ENCODE measurements at places on chromosomes 2 and 18. TPM values are rescaled to one million over a fixed set of nuclear protein-coding genes. Genes with fewer than 3 reads are reported as not detected.

GRCh38 chr2:66445925-66446871 lies 11.3 kb downstream of the MEIS1 start:
- DNase-seq = peak; percentile 45

DNA sequence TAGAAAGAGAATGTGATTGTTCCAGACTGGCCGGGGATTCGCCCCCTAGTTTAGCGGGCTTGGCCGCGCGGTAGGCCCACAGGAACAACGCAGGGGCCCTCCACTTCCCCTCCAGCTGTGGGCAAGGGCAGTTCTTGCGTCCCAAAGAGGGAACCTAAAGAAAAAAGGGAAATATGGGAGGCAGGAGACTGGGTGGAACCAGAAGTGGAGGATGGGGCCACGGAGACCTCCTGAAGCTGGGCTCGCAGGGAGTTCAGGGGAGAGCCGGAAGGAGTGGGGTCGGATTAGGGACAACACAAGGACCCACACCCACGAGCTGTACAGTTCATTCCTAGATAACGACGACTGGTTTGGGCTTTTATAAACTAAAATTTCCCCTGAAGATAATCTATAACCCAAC lies 18.2 kb downstream of the GNLY start:
- no peak for DNase-seq

GRCh38 chr2:218002845-218003180 lies at the start of gene TNS1:
TSS of gene TNS1 (minus strand) at chr2:218002995. CDS start at chr2:218002872, 123 bp downstream.
- DNase-seq = no peak

GRCh38 chr2:229088517-229088913 lies 182.6 kb downstream of the PID1 start:
- DNase-seq = no peak

Gene EN1
- not detected for polyA plus RNA-seq

- peak; percentile 31 for DNase-seq
These were observed 42.5 kb downstream of the COPS8 start for GRCh38 chr2:237128026-237128703.

- peak; percentile 65 for DNase-seq
These were observed 68.4 kb downstream of the MCFD2 start for GRCh38 chr2:46847185-46847710.

GRCh38 chr18:57814555-57814954 lies 11.4 kb upstream of the ATP8B1 start:
- no peak for DNase-seq

- DNase-seq = no peak
These were observed 215.6 kb downstream of the HAUS1 start for GRCh38 chr18:46319783-46320182.

Gene AMER3
- polyA plus RNA-seq = 0.01 TPM

Gene ANKAR
- polyA plus RNA-seq = 6.2 TPM

Gene ABCB11
- polyA plus RNA-seq = 0.01 TPM

DNA sequence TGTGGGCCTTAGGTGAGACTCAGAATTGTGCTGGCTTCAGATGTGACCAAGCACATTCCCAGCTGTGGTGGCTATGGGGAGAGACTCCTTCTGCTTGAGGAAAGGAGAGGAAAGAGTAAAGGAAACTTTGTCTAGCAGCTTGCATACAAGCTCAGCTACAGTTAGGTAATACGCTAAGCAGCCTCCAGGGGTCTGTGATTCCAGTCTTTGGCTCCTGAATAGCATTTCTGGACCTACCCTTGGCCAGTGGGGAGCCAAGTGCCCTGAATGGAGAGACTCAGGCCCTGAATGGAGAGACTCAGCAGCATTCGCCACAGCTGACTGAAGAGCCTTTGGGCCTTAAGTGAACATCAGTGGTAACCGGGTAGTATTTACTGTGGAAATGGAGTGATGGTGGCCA lies 227.4 kb upstream of the CDH7 start:
- DNase-seq = no peak

DNA sequence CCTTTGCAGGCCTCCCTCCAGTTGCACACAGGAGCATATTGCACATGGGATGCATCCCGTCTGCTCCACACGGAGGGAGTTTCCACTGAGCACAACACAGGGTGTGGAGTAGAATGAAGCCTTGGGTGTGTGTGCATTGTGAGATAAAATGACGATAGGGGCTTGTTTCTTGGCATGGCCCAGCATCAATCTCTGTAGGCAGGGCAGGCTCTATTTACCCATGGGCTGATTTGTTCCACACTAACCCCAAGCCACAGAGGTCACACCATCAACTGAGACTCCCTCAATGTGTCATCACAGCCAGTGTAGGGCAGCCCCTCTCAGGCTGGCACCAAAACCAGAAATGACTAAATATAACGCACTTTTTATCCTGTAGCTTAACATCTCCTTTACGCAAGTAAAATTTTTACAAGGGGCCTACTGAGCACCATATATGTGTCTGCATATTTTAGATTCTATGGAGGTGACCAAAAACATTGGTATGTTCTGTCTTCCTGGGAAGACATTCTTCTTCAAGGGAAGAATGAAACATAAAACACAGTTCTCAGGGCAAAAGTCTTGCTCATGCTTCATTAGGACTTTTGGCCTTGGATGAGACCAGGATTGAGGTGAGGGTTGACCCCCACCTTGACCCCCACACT lies 2.7 kb upstream of the GKN1 start:
- DNase-seq = no peak

Gene IL1R1
- 37.2 TPM for polyA plus RNA-seq

DNA sequence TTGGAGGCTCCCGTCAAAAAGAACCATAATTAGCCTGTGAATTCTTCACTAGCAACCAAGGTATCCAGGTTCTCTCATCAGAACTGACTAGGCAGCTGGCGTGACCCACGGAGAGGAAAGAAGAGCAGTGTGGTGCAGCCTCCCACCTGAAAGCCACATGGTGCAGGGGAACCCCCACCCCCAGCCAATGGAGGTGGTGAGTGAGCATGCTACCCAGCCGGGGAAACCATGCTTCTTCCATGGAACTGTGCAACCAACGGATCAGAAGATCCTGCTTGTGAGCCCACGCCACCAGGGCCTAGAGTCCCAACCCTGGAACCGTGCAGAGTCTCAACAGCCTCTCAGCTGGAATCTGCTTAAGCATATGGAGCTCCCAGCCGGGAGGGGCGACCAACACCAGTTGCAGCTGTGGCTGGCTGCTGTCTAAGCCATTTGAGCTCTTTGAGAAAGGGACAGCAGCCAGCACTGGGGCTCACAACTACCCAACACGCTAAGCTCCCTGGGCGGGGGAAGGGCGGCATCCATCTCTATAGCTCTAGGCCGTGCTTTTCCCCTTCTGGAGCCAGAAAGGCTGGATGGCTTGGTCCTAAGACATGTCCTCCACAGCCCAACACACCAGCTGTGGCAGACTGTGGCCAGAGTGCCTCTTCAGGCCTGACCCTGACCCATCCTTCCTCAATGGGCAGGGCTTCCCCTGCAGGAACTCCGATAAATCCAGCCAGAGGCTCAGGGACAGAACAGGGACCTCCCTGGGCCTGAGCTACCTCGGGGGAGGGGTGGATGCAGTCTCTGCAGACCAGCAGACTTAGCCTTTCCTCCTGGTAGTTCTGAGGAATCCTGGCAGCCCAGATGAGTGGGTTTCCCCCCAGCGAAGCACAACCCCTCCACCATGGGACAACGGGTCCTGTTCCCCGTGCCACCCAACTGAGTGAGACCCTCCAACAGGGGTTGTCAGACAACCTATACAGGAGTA lies 151.4 kb upstream of the NXPH2 start:
- no peak for DNase-seq

DNA sequence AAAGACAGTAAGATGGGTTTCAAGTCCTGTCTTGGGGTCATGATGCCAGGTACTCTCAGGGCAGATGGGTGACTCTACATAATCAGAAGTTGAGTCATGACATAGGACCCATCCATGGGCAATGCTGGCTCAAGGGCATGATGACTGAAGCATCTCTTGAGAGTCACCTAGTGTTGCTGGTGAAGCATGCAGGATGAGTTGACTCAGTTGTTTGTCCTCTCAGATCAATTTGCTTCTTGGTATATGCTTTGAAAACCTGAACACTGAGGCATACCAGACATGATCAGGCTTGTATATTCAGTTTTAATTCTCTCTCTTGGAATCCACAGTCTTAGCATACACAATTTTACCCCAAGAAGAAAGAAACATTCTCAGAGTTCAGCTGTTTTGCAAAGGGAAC lies 658.9 kb upstream of the NXPH2 start:
- DNase-seq = no peak
